Kasumi-1 (cell line): ENCODE measurements at places on chromosomes 2 and 18.

DNA sequence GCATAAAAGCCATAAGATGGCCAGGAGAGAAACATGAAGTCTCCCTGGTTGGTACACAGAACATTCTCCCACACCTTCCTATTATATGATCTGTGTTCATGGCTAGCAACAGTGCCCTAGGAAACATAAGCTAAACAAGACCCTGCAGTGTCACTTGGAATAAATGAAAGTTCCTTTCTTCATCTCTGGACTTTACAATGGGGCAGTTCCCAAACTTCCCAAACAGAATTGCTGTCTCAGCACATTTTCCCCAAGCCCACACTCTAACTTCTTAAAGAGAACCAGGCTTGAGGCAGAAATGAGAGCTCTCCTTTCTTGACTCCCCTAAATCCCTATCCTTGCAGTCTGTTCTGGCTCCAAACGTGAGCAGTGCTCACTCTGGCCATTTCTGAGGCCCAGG lies 173.2 kb upstream of the CREB1 start:
- DNase-seq: no peak

DNA sequence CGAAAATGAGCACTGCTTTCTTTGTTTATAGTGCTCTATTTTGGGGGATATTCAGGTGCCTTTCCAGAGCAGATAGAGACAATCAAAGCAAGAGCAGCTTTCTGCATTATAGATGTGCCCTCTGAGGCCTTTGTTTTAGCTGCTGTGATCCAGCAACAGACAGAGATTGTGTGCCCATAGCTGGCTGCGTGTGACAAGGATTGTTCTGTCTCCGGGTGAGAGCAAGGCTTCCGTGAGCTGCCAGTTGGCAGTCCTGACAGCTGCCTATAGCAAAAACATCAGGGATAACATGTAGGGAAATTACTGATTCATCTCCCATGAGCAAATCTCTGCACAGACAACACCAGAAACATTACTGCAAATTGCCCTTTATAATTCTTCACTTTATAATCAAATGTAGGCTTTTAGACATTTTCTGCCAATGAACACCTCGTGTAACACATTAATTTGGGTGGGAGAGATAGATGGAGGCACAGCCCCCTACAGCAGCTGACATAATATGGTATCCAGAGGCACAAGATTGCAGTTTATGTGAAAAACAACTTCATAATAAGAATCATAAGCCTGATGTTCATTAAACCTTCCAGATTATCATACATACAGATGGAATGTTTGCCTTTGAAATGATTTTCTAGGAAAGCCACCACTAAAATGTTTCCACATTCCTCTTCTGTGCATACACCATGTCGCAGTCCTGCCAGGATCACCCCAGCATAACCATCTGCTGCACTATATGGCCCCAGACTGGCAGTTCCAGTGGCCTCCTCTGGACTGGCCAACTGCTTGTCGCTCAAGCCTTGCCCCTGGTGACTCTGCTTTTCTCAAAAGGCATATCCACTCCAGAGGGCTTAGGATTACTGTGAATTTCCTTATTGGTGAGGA lies 131.2 kb downstream of the TRIB2 start:
- no peak for DNase-seq

DNA sequence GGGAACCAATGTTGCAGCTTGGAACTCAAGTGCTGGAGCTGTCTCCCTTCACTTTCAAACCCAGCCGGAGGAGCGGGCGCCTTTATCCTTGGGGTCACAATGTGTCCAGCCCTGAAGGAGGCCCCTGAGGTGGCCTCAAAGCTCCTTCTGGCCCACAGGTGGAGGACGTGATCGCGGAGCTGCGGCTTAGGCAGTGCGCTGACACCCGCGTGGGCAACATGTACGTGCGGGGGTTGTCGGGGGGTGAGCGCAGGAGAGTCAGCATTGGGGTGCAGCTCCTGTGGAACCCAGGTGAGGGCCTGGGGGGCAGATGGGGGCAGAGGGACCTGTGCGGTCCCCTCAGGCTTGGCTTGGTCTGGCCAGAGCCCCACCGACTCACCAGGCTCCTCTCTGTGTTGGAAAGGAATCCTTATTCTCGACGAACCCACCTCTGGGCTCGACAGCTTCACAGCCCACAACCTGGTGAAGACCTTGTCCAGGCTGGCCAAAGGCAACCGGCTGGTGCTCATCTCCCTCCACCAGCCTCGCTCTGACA lies 13.5 kb downstream of the ABCG8 start:
- DNase-seq: no peak

DNA sequence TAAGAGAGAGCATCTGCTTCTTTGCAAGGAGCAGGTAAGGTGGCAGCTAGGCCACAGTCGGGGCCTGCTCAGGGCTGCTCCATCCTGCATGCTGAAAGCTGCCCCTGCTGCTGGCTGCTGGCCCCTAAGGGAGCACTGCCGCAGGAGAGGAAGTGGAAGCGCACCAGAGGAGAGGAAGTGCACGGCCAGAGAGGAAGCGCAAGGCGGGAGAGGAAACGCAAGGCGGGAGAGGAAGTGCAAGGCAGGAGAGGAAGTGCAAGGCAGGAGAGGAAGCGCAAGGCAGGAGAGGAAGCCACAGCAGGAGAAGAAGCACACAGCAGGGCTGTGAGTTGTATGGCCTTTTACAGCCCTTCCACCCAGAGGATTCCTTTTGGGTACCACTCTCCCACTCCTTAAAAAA lies 539.0 kb upstream of the TNP1 start:
- DNase-seq: peak; percentile 1

GRCh38 chr2:133641497-133641896 lies 73.2 kb upstream of the NCKAP5 start:
- no peak for DNase-seq

DNA sequence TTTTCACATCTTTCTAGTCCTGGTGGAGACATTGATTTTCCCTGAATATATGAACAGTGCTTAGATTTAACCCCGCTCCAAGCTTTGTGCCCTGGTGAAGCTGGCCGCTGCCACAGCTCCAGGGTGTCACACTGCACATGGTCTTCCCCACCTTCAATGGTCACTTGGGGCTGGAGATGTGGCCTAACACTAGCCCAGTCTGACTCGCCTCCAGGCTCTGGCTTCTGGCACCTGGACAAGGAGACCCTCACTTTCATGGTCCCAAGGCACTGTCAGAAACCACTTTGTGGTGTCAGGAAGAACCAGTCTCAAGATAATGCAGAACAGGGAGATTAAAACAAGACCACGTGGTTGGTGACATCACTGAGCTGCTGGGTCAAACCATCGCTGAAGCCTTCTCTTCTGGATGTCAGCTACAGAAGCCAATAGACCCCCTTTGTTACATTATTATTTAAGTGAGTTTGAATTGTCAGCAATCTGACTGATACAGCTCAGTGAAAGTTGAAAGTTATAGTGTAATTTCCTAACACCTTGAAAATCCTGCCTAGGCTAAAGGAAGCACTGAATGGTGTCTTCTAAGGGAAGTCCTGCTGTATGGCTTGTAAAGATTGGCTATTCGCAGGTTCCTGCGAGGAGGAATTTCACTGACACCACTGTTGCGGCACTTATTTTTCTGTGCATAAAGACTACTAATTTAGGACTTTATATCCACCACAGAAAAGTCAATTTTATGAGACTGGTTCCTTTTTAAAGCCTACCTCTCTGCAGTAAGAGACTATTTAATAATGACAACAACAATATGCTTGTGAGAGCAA lies 55.0 kb upstream of the CTDP1 start:
- DNase-seq: no peak
